NCI-H2107 (cell line): ENCODE measurements at places on chromosomes 3 and 15.

GRCh38 chr15:93866948-93867347, 364.4 kb upstream of the MCTP2 start:
- DNase-seq: no peak

- no peak for DNase-seq
These were observed 87.4 kb downstream of the NFKBIZ start for GRCh38 chr3:101936419-101937356.

GRCh38 chr15:78999636-79000035, 54.8 kb upstream of the CTSH start:
- DNase-seq: no peak

DNA sequence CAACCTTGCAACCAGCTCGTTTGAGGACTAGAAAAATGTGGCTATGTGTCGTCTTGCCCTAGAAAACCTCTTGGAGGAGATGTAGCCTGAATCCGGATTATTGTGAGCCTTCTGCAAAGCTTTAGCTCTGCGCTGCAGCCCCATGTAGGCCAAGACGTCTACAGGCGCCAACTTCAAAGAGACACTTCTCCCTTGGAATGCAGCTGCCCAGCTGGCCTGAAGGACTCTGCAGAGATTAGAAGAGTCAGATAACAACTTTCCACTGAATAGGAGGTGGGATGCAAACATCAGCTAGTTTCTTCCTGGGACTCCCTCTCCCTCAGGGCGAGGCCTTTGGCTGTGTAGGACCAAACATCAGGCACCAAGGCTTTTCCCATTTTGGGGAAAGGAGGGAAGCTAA, 356.5 kb upstream of the IL12A start:
- DNase-seq: no peak

- DNase-seq: no peak
These were observed 134.4 kb downstream of the TMCO5A start for GRCh38 chr15:38068626-38069391.

DNA sequence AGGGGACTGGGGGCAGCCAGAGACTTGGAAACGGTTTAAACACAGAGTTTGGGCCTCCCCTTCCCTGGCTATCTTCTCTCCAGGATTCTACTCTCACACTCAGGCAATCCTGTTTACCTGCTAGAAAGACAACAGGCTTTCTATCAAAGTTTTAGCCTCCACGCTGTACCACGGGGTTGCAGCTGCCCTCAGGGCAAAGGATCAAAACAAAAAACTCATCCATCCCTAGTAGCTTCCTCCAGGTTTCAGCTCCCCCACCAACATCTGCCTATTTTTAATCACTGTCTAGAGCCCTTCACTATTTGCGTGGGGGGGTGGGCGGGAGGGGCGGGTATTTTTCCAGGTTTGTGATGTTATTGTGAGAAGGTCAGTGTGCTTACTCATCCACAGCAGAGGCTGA, 286.8 kb upstream of the TRIM42 start:
- no peak for DNase-seq

- DNase-seq: no peak
These were observed 131.2 kb upstream of the CGNL1 start for GRCh38 chr15:57245130-57245529.

- DNase-seq: no peak
These were observed 186.9 kb downstream of the OPA1 start for GRCh38 chr3:193779933-193780332.

DNA sequence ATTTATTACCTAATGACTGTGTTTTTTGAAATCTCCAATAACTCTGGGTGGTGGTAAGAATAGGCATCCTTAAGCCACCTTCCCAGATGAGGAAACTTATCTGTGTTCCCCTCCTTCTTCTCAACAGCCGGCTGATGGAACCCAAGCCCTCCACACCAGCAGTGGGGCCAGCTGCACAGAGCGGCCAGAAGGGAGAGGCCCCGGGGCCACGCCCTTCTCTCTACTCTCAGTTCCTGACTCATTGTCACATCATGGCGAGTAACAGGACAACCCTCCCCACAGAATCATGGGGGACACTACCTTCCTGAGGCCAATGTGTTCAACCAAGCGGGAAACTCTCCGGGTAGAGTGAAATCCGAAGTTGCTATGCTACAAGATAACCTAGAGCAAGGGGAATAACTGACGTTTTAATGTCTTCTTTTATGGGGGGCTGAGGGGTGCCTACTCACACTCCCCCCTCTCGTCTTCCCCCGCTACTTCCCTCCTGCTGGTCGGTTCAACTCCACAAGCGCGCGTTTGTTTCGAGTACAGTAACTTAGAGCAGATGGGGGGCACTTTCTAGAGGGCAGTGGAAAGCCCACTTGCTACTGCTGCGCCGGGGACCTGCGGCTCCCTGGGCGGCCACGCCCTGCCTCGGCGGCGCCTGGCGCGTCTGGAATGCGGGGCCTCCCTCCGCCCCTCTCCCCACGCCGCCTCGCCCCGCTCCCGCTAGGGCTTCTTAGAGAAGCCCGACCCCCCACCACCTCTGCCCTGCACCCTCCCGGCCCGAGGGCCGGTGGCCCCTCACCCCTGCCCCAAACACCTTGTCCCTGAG, 621 bp downstream of the ANXA2 start:
- no peak for DNase-seq

DNA sequence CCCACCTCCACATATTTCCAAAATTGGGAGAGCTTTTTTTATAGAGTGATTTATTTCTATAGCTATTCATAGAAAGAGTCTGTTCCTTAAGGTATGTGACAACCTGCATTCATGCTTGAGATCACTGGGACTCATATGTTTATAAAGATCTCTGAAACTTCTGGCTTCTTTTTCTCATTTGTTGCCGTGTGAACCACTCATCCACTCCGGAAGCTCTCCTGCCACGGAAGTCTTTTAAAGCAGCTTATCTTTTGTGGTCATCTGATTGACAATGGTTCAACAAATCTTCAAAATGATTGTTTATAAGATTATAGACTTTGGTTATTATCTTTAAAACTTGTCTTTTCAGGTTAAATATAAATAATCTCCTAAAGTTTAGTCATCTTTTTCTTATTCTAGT, 260.5 kb downstream of the C3orf38 start:
- no peak for DNase-seq

DNA sequence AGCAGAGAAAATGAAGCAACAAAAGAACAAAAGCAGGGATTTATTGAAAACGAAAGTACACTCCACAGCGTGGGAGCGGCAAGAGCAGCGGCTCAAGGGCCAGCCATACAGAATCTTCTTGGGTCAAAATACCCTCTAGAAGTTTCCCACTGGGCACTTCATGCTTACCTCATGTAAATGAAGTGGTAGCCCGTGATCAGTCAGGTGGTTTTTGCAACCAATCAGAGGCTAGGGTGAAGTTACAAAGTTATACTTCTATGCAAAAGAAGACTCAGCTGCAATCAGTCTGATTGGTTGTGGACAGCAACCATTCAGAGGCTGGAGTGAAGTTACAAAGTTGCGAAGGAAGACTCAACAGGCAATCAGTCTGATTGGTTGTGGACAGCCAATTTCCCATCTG, 37.8 kb upstream of the TRH start:
- DNase-seq: peak; percentile 52

GRCh38 chr3:98777286-98777685, 14.1 kb downstream of the ST3GAL6 start:
- DNase-seq: no peak

DNA sequence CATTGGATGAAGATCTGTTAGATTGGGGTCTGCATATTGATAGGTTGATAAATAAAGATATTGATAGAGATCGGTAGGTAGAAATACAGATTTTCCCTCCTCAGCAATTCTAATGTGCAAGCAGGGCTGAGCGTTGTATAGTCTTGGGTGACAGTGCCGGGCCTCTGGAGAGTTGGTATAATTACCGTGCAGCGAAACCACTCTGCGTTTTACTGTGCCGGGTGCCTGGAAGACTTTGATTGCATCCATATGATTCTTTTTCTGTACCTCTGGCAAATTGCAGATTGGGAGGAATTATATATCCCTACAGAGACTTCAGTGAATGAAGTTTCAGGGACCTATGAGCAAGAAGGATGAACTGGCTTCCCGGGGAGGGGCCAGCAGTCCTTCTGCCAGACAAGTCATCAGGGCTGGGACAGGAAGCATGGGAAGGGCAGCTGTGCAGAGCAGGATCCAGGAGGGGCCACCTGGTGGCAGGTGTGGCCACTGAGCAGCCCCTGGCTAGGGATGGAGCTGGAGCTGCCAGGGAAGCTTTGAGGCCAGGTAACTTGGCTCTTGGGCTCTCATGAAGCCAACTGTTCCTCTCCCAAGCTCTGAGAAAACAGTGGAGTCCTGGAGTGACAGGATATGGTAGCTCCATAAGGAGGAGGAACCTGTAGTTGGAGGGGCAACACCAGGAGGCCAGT, 132.5 kb downstream of the APBA2 start:
- DNase-seq: peak; percentile 2

GRCh38 chr3:380801-381200, 184.2 kb downstream of the CHL1 start:
- no peak for DNase-seq

DNA sequence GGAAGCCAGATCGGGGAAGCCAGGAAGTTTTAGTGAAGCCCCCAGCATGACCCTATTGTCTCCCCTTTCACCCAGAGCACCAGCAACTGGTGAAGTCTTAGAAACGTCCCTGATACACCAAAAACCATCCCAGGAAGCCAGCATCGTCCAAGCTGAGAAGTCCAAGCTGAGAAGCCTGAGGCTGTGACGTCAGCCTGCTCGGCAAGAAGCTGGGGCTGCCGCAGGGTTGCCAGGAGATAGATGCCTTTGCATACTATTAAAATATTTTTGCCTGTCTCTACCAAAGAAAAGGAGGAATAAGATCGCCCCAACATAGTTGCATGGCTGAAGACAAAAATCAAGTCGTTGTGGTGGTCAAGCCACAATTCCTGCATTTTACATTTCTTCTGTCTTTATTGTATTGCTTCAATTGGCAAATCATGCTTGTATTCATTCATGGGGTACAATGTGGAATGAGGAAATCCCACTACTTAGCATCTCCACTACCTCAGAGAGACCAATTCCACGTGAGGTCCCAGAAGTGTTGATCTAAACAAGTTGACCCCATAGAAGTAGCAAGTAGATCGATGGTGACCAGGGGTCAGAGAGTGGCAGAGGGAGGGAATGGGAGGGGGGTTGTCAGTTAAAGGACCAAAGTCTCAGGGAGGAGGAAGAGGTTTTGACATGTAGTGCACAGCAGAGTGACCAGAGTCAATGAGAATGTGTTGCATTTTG, 19.6 kb upstream of the EMC3 start:
- DNase-seq: no peak

- no peak for DNase-seq
These were observed 88.8 kb downstream of the EPHB1 start for GRCh38 chr3:134883697-134884385.

- DNase-seq: peak; percentile 10
These were observed 67.8 kb downstream of the UBP1 start for GRCh38 chr3:33372218-33373081.
